Endodermal cell (in vitro differentiated cells): ENCODE measurements at places on chromosomes 5 and 9. TPM values are rescaled to one million over a fixed set of nuclear protein-coding genes. Genes with fewer than 3 reads are reported as not detected.
A peak's percentile ranks its signal among the peaks of the same experiment; 100 is the strongest.

DNA sequence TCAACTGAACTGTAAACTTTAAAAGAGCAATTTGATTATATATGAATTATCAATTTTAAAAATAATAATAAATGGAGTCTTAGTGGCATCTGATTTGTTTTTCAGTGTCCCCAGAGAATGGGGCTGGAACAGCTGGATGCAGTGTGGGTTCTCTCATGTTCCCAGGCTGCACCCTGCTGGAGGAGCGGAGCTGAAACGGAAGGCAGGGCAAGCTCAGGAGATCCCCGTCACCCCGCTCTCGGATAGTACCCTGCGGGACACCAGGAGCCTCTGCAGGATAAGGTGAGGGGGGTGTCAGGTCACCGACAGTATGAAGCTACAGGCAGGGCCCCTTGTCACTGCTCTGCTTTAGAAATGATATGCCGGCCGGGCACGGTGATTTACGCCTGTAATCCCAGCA, 57.3 kb downstream of the S1PR3 start:
- H3K27me3 ChIP-seq = no peaks in the 10 kb centered on the region
- no peak overlapping the region for H3K4me3 ChIP-seq
- no peaks in the 10 kb centered on the region for H3K36me3 ChIP-seq
- no peak for DNase-seq
- H3K4me1 ChIP-seq = no peaks in the 10 kb centered on the region

GRCh38 chr5:107776506-107776905, 105.8 kb upstream of the EFNA5 start:
- DNase-seq = no peak
- H3K27me3 ChIP-seq = no peaks in the 10 kb centered on the region
- no peak overlapping the region for H3K27ac ChIP-seq
- no peaks in the 10 kb centered on the region for H3K36me3 ChIP-seq

- H3K27me3 ChIP-seq = no peaks in the 10 kb centered on the region
- H3K4me3 ChIP-seq = no peak overlapping the region
- no peak overlapping the region for H3K27ac ChIP-seq
- no peak for DNase-seq
- H3K36me3 ChIP-seq = no peaks in the 10 kb centered on the region
Observed at GRCh38 chr9:74765481-74765971, 122.2 kb downstream of the TRPM6 start.

GRCh38 chr9:83445703-83446265, 92.4 kb downstream of the FRMD3 start:
- H3K4me3 ChIP-seq = no peak overlapping the region
- H3K36me3 ChIP-seq = no peaks in the 10 kb centered on the region
- no peaks in the 10 kb centered on the region for H3K4me1 ChIP-seq
- no peak overlapping the region for H3K27ac ChIP-seq
- DNase-seq = no peak

- H3K36me3 ChIP-seq = peaks cover 1% of the 10 kb centered on the region
- no peaks in the 10 kb centered on the region for H3K27me3 ChIP-seq
- H3K27ac ChIP-seq = no peak overlapping the region
Observed at GRCh38 chr5:172762214-172763119, 8.5 kb downstream of the DUSP1 start.

DNA sequence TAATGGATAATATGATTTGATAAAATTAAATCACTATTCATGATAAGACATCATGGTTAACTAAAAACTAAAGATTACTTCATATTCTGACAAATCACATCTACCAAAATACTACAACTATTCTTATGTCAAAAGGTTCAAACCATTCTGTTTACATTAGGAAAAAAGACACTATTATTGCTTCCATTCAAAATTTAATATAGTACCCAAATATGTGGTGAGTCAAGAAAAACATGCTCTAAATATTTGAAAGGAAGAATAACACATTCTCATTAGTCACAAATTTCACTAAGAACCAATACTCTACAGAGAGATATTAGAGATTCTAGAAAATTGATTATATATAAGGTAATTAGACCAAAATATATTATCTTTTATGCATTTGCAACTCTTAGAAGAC, 234.0 kb downstream of the TMEM232 start:
- H3K4me3 ChIP-seq = no peak overlapping the region
- no peaks in the 10 kb centered on the region for H3K36me3 ChIP-seq
- no peak for DNase-seq
- H3K4me1 ChIP-seq = no peaks in the 10 kb centered on the region

DNA sequence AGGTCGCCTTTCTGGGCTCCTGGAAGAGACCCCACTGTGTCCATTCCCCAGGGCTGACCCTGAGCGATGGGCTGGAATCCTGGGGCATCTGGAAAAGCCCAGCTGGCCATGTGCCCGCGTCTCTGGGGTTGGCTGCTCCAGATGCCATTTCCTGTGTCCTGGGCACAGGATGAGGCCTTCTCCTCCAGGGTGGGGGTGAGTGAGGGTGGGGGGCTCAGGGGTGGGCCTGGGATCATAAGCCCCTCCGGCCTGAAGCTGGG, 30.7 kb downstream of the PAEP start:
- H3K36me3 ChIP-seq = no peaks in the 10 kb centered on the region
- DNase-seq = no peak
- no peaks in the 10 kb centered on the region for H3K27me3 ChIP-seq
- H3K27ac ChIP-seq = no peak overlapping the region

- H3K4me1 ChIP-seq = peaks cover 3% of the 10 kb centered on the region
- H3K36me3 ChIP-seq = peaks cover 7% of the 10 kb centered on the region
- no peaks in the 10 kb centered on the region for H3K27me3 ChIP-seq
Observed at GRCh38 chr5:108339220-108339619, 42.7 kb downstream of the FBXL17 start.

DNA sequence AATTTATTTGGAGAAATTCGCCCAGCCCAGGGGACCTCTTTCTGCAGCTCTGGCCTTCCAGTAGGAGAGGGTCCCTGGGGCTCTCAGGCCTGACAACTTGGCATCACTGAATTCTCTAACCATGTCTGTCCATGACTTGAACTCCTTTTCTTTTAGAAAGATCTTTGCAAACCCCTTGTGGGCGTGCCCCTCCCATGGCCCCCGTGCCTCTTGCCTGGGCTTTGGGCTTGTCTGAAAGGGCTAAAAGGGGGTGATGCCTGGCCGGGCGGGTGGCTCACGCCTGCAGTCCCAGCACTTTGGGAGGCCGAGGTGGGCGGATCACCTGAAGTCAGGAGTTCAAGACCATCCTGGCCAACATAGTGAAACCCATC, 3.2 kb upstream of the SQSTM1 start:
- H3K4me3 ChIP-seq = no peak overlapping the region
- no peaks in the 10 kb centered on the region for H3K27me3 ChIP-seq
- H3K4me1 ChIP-seq = peaks cover 20% of the 10 kb centered on the region
- no peak overlapping the region for H3K27ac ChIP-seq
- no peak for DNase-seq

- no peak overlapping the region for H3K27ac ChIP-seq
- no peak overlapping the region for H3K4me3 ChIP-seq
- no peaks in the 10 kb centered on the region for H3K4me1 ChIP-seq
Observed at GRCh38 chr5:56026863-56027300, 32.1 kb upstream of the IL6ST start.

DNA sequence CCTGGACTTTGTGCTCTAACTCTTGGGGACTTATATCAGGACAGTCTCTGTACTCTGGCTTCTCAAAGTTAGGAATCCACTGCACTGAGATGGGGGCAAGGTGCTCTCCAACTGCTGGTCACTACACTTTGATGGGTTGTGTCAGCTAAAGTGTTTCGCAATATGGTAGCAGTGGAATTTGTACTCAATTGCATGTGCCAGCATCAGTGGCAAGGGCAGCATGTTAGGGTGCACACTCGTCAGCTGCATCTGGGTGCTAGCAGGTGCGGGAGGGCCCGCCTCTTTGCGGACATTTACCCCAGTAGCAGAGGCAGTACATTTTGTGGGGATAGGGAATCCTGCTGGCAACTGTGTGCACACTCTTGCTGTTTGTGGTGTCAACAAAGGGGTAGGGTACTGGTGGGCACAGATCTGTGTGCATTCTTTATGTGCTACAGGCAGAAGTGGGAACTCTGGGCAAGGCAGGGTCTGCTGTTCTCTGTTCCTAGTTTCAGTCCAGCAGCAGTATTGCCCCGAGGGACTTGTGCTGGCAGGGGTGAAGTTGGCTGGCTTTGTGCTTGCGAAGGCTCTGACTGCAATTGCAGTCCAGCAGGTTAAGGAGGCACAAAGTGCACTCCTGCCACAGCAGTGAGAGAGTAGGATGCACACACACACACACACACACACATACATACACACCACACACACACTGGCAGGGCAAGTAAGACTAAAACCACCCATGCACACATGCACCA, 924.8 kb upstream of the CDH9 start:
- H3K4me1 ChIP-seq = no peaks in the 10 kb centered on the region
- H3K27ac ChIP-seq = no peak overlapping the region
- H3K36me3 ChIP-seq = no peaks in the 10 kb centered on the region
- H3K4me3 ChIP-seq = peak overlapping the region; percentile 49

DNA sequence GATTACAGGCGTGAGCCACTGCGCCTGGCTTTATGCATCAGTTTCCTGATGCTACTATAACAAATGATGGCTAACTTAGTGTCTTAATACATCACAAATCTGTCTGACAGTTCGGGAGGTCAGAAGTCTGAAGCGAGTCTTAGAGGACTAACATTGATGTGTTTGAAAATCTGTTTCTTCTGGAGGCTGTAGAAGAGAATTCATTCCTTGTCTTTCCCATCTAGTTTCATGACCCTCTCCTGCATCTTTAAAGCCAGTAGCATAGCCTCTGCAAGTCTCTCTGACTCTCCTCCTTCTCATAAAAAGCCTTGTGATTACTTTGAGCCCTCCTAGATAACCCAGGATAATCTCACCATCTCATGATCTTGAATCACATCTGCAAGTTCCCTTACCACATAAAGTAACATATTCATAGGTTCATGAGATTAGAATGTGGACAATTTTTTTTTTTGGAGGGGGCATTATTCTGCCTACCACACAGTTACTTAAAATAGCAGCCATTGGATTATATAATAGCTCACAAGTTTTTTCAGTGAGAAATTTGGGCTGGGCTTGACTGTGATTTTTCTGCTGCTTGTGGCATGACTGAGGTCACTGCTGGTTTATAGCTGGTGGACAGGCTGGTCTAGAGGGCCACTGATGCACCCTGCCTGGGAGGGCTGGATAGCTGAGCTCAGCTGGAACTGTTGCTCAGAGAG, 134.8 kb downstream of the FBXL7 start:
- no peaks in the 10 kb centered on the region for H3K27me3 ChIP-seq
- no peak overlapping the region for H3K4me3 ChIP-seq
- H3K27ac ChIP-seq = no peak overlapping the region
- H3K4me1 ChIP-seq = no peaks in the 10 kb centered on the region

DNA sequence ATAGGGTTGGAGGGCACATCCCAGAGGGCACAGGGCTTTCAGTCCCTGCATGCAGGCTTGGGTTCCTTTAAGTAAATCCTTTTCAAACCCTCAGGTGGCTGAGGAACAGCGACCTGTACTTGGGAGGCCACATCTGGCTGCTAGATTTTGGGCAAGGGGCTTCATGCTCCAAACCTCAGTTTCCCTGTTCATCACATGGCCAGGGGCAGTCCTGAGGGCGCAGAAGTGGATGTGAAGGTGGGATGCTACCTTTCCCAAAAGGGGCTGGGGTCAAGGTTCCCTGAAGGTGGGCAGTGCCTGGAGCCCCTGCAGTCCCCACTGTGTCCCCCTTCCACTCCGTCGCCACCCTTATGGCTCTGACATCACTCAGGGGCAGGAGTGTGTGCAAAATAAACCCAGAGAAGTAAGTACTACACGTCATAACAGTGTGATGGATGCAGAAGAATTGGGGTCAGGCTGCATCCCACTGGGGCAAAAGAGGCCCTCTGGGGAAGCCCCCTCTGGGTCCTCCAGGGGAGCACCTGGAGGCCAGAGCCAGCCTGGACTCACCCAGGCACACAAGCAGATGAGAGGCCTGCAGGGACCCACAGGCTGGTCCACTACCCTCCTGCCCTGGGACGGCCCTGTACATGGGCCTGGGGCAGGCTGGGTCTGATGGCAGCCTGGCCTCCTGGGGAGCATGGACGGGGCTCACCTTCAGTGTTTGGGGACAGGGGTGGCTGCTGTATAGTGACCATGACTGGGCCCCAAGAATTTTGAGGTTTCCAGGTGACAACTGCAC, 1.9 kb upstream of the CARD19 start:
- H3K4me1 ChIP-seq = peaks cover 7% of the 10 kb centered on the region
- H3K36me3 ChIP-seq = no peaks in the 10 kb centered on the region
- no peak overlapping the region for H3K4me3 ChIP-seq
- no peaks in the 10 kb centered on the region for H3K27me3 ChIP-seq
- peak; percentile 46 for DNase-seq

GRCh38 chr5:84696651-84697050, 312.0 kb upstream of the EDIL3 start:
- no peak for DNase-seq
- no peaks in the 10 kb centered on the region for H3K36me3 ChIP-seq
- no peak overlapping the region for H3K4me3 ChIP-seq

- H3K4me3 ChIP-seq = no peak overlapping the region
- H3K27ac ChIP-seq = no peak overlapping the region
- no peaks in the 10 kb centered on the region for H3K27me3 ChIP-seq
- DNase-seq = no peak
- H3K4me1 ChIP-seq = no peaks in the 10 kb centered on the region
- H3K36me3 ChIP-seq = peaks cover 44% of the 10 kb centered on the region
Observed at GRCh38 chr9:124929464-124929863, 11.4 kb downstream of the GOLGA1 start.

DNA sequence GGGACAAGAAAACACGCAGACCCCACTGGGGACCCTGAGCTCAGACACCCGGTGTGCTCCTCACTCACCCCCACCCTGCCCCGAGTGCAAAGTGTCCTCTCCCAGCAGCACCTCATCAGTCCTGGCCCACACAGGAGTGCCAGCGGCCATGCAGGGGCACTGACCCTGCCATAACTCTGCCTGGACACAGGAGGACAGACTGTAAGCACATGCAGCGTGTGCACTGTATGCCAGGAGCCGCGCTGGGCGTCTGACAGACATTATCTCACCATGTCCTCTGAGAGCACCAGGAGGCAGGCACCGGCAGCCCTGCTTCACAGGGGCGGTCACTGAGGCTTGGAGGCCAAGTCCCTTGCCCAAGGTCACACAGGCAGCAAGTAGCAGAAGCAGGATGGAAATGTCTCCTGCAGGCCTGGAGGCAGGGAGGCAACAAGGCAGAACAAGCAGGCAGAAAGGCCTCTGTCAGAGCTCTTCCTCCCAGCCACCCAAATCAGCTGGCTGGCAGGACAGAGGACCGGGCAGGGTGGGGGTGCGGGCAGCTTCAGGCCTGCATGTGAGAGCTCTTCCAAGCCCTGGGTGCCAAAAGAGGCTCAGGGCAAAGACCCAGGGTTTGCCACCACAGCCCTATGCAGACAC, 8.4 kb downstream of the EEIG1 start:
- peak; percentile 50 for DNase-seq
- no peaks in the 10 kb centered on the region for H3K27me3 ChIP-seq
- peaks cover 3% of the 10 kb centered on the region for H3K36me3 ChIP-seq
- peaks cover 26% of the 10 kb centered on the region for H3K4me1 ChIP-seq

- peaks cover 9% of the 10 kb centered on the region for H3K4me1 ChIP-seq
- no peaks in the 10 kb centered on the region for H3K27me3 ChIP-seq
- no peak overlapping the region for H3K4me3 ChIP-seq
- no peak overlapping the region for H3K27ac ChIP-seq
Observed at GRCh38 chr5:126681970-126682369, 81.2 kb downstream of the PHAX start.

FAM163B gene
- not detected in 3 replicates for total RNA-seq

SPATA31A6 gene
- not detected in 2 replicates for total RNA-seq

GPX3 gene
- total RNA-seq = 44.7 and 44.9 TPM in 2 replicates

ANKRD20A1 gene
- total RNA-seq = 1.9 and 3.4 TPM in 2 replicates

DND1 gene
- 0.28 to 1.1 TPM (median 0.29 TPM) in 3 replicates for total RNA-seq

DCTN4 gene
- total RNA-seq = 58.0 to 67.4 TPM (median 64.3 TPM) in 3 replicates

NIM1K gene
- total RNA-seq = 0.25 TPM in 1 of 2 replicates, not detected in the other

PCDHA10 gene
- 7.1 to 10.8 TPM (median 10.2 TPM) in 3 replicates for total RNA-seq

EIF4E1B gene
- total RNA-seq = 1.1 and 1.4 TPM in 2 replicates
